Endodermal cell (in vitro differentiated cells): ENCODE measurements at places on chromosomes 4 and X.

DNA sequence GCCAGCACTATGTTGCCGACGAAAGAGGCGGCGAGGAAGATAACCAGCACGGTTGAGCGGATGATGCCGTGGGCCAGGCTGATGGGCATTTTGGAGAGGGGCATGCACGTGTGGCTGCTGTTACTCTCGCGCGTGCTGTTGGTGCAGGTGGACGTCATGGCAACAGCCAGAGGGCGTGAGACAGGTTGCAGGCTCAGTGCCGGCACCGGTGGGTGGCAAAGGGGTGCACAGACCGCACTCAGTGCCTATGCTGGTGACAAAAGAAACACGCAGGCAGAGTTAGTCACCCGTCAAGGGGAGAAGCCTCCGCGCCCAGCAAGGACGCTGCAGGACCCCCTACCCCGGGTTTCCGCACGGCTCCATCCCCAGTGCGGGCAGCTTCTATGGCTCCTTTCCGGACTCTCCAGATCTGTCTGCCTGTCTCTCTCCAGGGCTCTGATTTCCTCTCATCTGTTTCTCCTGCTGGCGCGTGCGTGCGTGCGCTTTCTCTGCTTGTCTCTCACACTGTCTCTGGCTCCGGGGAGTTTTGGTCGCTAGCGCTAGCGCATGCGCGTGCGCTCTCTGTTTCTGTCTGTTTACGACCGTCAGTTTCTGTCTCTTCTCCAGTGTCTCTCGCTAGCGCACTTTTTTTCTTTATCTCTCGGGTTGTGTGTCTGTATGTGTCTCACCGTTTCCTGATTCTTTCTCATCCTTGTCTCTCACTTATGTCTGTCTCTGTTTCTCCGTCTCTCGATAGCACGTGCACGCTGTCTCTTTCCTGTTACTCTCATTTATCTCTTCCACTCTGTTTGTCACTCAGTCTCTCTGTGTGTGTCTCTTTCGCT lies 2.1 kb downstream of the GPR101 start:
- peak; percentile 68 for DNase-seq

GRCh38 chrX:23493941-23494374 lies 159.3 kb downstream of the PTCHD1 start:
- no peak for DNase-seq

DNA sequence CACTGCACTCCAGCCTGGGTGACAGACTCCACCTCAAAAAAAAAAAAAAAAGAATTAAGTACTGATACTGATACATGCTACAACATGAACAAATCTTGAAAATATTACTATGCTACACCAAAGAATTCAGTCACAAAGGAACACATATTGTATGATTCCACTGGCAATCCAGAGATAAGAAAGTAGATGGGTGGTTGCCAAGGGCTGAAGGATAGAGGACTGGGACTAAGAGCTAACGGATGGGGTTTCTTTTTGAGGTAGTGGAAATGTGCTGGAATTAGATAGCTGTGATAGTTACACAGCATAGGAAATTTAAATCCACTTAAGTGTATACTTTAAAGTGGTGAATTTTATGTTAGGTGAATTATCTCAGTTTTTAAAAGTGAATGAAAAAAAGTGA lies 12.5 kb downstream of the ATP11C start:
- DNase-seq = no peak

- DNase-seq = no peak
Observed at GRCh38 chr4:87089368-87089767, 131.1 kb downstream of the KLHL8 start.

- no peak for DNase-seq
Observed at GRCh38 chr4:158710814-158711213, 12.4 kb downstream of the PPID start.

- DNase-seq = no peak
Observed at GRCh38 chrX:121456315-121456714, 408.9 kb downstream of the GLUD2 start.

- DNase-seq = peak; percentile 94
Observed at GRCh38 chr4:57190601-57191481, 80.7 kb upstream of the IGFBP7 start.

GRCh38 chr4:109969087-109969486 lies 56.4 kb downstream of the EGF start:
- no peak for DNase-seq

DNA sequence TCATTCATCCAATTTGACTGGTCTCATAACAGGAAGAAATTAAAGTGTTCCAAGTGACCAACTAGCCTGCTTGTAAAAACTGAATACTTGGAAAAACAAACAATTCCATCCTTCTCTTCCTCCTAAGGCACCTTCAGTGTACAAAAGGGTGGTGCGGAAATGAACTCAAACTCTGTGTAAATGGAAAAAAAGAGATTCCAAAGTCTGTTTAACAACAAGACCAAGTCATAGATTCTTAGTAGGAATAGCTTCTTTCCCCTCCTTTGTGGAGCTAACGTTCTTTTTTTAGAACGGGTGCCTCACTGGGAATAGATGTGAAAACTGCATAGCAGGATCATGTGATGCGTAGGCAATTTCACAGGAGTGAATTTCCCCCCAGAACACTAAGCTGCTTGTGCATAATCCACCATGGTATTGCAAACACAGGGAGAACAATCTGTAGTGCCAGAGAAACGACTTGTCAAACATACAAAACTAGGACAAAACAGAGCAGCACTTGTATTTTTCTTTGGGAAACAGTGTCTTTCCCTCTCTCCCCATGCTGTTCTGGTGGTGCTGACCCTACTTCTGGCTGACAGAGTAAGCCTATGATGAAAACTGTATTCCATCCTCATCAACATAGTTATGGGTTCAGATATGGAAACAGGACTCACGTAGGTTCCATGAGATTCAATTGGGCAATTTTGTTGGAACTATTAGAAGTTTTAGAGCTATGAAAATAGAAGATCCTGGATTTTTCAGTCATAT lies 13.2 kb upstream of the SOD3 start:
- DNase-seq = no peak

DNA sequence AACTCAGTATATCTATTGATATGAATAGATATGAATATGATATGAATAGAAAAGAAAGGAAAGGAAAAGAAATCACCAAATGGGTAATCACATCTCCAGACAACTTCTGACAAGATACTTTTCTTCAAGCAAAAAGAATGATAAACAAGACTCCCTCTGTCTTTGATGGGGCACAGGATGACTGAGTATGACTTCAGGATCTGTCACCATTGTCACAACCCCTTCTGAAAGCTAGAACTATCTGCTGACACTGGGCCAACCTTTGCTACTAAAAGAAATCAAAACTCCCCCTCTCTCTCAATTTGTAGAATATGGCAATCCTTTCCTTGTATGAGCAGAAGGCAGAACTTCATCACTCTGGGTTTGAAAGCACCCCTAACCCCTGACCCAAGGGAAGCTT lies 267.2 kb upstream of the RASGEF1B start:
- no peak for DNase-seq

GRCh38 chr4:95290702-95291101 lies 258.1 kb downstream of the UNC5C start:
- no peak for DNase-seq

DNA sequence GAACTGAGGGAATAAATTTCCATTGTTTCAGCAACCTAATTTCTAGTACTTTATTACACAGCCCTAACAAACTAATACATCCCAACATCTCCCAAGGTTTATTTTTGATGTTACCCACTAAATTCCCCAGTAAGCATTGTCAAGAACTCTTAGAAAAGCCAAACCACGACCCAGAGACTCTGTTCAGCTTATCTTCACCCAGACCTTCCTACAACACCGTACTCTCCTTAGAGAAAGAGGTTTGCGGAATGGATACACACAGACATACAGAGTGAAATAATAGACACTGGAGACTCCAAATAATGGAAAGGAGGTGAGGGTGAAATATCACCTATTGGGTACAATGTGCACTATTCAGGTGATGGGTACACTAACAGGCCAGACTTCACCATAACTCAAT lies 75.6 kb downstream of the LRBA start:
- DNase-seq = no peak

- DNase-seq = no peak
Observed at GRCh38 chr4:93384887-93385286, 443.7 kb upstream of the ATOH1 start.

GRCh38 chrX:106898462-106898861 lies 4.7 kb downstream of the RIPPLY1 start:
- no peak for DNase-seq

- DNase-seq = peak; percentile 98
Observed at GRCh38 chr4:92305148-92305877, 1.5 kb downstream of the GRID2 start.

- no peak for DNase-seq
Observed at GRCh38 chr4:138190452-138190858, 51.7 kb downstream of the SLC7A11 start.

DNA sequence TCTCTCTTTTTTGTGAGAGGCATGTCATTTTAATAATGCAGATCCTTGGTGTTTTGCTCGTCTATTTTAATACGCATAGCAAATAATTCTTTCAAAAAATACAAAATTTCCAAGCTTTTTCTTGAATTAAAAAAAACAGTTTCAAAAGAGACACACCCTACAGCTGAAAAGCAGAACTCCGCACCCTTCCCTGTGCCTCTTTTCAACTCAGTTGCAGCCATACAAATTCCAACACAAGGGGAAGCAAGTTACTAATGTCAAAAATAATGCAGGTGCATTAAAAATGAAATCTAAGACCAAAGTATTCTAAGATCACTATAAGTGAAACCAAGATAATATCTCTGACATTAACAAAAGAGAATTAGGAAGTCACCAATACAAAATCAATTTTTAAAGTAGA lies 66.6 kb downstream of the NR3C2 start:
- no peak for DNase-seq

- no peak for DNase-seq
Observed at GRCh38 chr4:127291316-127291715, 341.4 kb upstream of the INTU start.

DNA sequence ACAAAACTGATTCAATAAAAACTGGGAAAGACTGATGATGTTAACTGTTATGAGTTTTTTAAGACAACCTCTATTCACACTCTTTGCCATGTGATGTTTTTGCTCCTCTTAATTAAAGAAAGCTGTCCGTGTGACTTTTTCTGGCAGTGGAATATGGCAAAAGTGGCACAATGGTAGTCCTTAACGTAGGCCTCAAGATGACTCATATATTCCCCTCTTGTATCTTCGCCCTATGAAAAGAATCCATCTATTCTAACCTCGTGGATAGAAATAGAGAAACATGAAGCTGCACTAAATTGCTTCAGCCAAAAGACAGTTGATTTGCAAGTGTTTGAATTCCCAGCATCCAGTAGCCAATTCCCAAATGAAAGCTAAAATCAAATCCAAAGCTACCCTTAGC lies 603.8 kb upstream of the PCDH7 start:
- no peak for DNase-seq
